Liver (tissue), 10 donors: ENCODE measurements at places on chromosomes 5 and 9.

- no peaks in the 10 kb centered on the region for H3K36me3 ChIP-seq
- DNase-seq: no peak
Measured at GRCh38 chr5:20648981-20649380, 661.0 kb upstream of the CDH18 start.

DNA sequence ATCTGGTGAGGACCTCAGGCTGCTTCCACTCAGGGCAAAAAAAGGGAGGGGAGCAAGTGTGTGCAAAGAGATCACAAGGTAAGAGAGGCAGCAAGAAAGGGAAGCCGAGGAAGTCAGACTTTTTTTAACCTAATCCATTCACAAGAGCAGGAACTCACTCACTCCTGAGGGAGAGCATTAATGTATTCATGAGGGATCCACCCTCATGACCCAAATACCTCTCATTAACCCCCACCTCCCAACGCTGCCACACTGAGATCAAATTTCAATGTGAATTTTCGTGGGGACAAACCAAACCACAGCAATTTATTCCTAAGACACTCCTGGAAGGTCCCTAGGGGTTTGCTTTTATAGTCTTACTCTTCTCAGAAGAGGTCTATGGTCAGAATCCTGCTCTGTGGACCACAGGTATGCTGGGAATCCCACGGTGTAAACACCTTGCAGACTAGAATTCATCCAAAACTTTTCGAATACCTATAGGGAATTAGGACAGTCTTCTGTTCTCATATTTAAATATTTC, 108.7 kb downstream of the HSD17B3 start:
- H3K36me3 ChIP-seq: no peaks in the 10 kb centered on the region
- H3K4me1 ChIP-seq: no peaks in the 10 kb centered on the region
- no peak overlapping the region for H3K4me3 ChIP-seq
- H3K27me3 ChIP-seq: no peaks in the 10 kb centered on the region

DNA sequence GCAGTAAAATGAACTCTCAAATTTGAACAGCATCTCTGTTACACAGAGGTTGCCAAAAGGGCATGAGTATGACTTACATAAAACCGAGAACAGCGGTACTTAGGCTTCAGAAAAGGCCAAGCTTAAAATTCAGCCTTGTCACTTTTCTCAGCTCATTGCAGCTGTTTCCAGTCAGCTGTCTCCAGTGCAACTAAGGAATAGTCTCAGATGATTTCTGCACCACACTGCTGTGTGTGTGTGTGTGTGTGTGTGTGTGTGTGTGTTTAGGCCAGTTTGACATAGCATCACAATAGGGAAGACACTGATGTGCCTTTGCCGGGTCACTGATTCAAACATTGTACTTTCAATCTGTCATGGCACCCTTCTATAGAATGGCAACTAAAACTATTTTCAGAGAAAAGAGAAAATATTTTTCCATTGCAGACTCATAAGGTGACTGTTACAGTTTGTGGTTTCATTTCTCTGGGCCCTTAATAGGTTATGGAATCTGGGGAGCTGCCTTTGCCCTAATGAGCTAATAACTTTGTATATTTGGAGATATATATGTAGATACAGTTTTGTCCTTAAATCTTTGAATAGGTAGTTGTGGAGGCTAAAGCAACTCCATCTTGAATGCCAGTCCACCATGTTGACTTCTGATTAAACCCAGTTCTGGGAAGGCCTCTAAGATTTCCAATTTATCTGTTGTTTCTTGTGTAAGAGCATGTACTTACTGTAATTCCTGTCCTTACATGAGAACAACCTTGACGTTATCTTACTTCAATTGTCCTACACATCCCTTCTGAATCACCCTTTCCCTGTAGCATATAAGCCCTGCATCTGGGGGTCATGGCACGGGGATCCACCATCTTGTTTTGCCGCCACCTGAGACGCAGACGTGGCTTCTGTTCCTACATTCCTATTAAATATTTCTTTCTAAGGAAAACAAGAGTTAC, 4.5 kb downstream of the LSM11 start:
- H3K27ac ChIP-seq: no peak overlapping the region
- no peaks in the 10 kb centered on the region for H3K36me3 ChIP-seq
- DNase-seq: no peak
- H3K4me3 ChIP-seq: no peak overlapping the region

GRCh38 chr9:109408759-109409462, 88.1 kb upstream of the EPB41L4B start:
- no peak overlapping the region for H3K27ac ChIP-seq
- no peak overlapping the region for H3K4me3 ChIP-seq
- H3K36me3 ChIP-seq: peaks cover 24% of the 10 kb centered on the region
- DNase-seq: no peak

DNA sequence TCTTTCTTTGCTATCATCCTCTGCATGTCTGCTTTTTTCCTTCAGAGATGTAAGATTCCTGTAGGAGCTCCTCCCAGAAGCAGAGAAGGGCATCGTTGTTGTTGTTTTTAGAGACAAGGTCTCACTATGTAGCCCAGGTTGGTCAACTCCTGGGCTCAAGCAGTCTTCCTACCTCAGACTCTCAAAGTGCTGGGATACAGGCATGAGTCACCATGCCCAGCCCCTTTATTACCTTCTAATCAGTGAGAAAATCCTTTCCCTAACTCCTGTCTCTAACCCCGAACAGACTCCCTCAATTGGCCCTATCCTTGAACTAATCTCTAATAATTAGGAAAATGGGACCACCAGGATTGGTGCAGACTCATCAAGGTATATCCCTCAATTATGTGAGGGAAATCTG, 64.4 kb downstream of the GALNT10 start:
- no peak for DNase-seq
- H3K4me3 ChIP-seq: no peak overlapping the region
- H3K27me3 ChIP-seq: no peaks in the 10 kb centered on the region

DNA sequence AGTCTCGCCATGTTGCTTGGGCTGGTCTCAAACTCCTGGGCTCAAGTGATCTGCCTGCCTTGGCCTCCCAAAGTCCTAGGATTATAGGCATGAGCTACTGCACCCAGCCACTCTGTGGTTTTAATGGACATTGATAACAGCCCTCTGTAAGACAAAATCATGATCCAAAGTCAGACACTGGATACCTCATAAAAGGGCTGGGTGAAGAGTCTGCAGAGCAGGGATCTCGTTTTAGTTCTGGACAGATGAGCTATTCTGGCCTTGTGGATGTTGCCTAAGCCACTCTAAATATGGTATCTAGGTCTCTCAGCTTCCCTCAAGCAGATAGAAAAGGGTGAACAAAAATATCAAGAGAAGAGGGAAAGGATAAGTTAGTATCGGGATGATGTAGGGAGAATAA, 133.4 kb upstream of the OSMR start:
- no peaks in the 10 kb centered on the region for H3K4me1 ChIP-seq
- DNase-seq: no peak
- H3K4me3 ChIP-seq: no peak overlapping the region
- no peaks in the 10 kb centered on the region for H3K27me3 ChIP-seq
- H3K27ac ChIP-seq: no peak overlapping the region
